ENCODE measurements at places on chromosomes 3 and 15.

GRCh38 chr3:16183601-16184270 is 9.3 kb downstream of the GALNT15 start:
- DNase-seq: peak; percentile 90

DNA sequence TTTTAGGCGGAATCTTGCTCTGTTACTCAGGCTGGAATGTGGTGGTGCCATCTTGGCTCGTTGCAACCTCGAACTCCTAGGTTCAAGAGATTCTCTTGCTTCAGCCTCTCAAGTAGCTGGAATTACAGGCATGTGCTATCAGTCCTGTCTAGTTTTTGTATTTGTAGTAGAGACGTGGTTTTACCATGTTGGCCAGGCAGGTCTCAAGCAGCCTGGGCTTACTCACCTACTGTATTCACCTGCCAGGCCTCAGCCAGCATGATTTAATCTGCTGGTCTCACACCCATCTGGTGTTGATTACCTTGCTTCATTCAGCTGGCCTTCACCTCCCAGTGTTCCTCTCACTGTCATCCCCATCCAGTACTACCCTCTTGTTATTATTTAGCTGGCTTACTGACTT is 102.0 kb downstream of the IL12A start:
- no peak for DNase-seq

DNA sequence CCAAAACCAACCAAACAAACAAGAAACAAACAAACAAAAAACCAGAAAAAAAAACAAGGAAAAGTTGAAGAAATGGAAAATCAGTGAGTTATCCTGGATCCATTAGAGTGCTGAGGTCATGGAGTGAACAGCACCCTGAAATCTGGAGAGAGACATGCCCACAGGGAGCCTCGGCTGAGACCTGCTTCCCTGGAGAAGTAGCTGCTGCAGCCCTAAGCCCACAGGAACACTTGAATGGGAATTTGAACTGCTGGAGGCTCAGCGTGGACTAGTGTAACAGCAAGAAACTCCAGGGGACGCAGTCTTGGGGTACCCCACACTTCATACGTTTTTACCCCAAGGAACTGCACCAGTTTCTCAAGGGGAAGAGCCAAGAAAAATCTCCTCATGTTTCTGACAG is 144.1 kb upstream of the UBE3A start:
- DNase-seq: no peak

- DNase-seq: peak; percentile 47
These were observed 108.1 kb downstream of the PLOD2 start for GRCh38 chr3:146052791-146053310.

GRCh38 chr3:18546632-18547031 is 121.5 kb upstream of the SATB1 start:
- no peak for DNase-seq

DNA sequence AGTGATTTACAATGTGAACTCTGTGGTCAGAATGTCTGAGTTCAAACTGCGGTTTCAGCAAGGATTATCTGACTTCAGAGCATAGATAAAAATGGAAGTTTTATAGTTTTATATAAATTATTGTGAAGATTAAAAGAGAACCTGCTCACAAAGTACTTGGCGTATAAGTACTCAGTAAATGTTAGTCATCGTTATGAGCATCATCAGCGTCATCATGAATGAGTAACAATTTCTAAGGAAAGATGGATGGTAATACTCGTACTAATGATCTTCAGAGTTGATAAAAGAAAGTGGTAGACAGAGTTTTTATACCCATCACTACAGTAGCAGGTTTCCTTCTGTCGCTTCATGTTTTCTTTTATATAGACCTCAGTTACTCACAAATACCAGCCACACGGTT is 341.8 kb downstream of the RAP2B start:
- no peak for DNase-seq

- DNase-seq: peak; percentile 66
These were observed 54.3 kb downstream of the RIOX2 start for GRCh38 chr3:97917813-97918536.

- DNase-seq: no peak
These were observed 532.8 kb downstream of the PLOD2 start for GRCh38 chr3:145628211-145628610.

DNA sequence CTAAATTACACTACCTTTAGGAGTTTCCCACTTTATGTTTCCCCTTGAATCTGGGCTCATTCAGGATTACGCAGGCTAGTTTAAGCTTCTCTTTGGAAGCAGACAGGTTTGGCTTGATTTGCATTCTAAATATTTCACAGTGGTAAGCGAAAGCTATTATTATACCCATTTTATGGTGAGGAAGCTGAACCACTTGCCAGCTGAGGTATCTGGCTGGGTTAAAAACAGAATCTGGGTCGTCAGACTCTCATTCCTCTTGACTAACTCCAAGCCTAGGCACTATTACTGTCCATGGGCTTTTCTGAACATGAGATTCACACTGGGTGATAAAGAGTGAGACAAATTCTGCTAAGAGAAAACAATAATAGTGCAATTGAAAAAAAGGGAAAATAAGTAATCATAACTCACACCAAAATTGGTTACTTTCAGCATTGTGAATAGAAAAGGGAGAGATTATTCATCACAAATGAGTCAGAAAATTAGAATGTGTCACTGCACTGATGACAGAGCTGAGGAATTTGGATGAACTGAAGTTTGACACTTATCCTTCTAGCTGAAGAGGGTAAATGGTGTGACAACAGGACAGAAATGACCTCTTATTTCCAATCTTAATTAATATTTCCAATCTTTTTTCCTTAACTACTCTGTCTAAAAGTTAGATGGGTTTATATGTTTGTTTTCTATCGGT is 211.3 kb downstream of the TIGIT start:
- DNase-seq: no peak

DNA sequence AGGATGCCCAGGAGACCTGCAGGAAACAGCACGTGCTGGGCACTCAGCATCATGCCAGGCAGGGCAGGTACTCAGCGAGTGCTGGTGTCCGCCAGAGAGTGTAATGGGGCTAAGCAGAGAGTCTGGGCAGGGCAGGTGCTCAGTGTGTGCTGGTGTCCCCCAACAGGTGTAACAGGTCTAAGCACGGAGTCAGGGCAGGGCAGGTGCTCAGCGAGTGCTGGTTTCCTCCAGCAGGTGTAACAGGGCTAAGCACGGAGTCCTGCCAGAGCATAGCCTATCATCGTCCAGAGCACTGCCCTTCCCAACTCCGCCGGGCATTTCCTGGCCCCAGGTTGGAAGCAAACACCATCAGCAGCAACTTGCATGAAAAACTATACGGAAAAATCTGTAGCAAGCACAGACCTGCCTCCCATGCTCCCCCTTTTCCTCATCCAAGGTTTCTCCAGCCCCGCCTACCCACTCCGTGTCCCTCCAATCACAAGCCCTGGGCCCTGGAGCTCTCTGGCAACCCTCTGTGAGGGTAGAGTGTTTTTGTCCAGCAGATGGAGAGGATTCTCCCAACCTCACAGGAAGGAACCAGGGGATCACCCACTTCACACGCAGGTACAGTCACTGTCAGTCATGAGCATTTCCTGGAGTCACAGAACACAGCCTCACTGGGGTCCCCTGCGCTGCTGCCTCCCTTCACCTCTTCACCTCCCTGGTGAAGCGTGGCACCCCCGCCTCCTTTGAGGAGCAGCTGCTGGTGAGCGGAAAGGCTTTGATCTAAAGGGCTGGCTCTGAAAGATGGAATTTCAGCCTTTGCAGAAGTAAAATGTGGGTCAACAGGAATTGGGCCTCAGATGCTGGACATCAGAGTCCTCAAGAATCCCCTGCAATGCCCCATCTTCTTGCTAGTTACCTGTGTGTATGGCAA is 302.5 kb downstream of the OCA2 start:
- DNase-seq: no peak

DNA sequence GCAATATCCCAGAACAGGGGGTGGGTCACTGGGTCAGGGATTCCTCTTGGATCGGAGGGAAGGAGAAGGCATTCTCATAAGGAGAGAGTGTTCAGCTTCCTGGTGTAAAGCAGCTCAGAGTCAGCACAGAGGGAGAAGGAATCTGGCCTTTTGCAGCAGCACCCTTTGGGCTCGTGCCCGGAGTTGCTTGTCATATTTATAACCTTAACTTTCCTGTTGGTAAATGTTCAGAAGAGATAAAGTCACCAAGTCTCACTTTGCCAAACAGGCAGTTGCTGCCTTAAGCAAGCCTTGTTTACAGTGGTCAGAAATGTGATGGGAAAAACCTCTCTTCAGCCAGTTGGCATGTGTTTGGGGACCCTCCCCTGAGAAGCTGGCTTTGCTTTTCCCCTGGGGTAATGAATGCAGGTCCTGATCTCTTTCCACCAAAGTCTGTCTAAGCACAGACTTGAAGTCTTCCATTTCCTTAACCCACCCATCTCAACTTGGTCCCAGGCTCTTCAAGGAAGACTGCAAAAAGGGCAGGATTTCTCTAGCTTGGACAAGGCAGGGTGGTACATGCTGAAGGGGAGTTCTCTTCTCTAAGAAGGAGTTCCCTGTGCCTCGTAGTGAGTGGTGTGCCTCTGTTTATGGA is 206.9 kb upstream of the BHLHE40 start:
- DNase-seq: peak; percentile 67
